Activated gamma-delta T cell (primary cell): ENCODE measurements at places on chromosomes 6 and 20.

DNA sequence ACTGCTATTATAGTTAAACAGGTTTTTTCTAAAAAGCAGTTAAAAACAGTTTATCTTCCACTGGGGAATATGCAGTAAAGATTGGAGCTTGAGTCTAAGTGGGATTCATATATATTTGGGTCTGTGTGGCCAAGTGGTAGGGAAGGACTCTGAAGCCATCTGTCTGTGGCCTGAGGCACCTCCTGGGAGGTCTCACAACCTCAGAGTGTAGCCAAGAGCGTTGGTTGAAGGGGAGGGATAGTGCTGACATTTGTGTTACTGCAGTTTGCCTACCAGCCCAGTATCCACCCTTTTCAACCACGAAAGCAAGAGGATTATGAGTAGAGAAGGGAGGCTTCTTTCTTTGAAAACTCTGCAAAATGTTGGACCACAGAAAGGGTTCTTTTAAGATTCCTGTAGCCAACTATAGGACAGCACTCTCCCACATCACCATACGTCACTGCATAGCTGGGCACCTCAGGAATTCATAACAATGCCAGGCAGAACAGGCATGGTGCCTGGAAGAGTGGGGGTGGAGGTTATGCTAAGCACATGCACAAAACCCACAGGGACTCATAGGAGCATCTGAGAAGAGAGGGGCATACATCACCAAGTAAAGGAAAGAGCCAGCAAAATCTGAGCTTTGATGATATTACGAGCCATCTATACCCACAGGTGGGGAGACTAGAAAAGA lies 90.5 kb upstream of the HEY2 start:
- DNase-seq, result no peak

- no peak for DNase-seq
Measured at GRCh38 chr20:58072695-58073671, 155.5 kb downstream of the ANKRD60 start.

GRCh38 chr6:57421503-57421902 lies 104.1 kb downstream of the PRIM2 start:
- DNase-seq, result no peak

GRCh38 chr6:52180787-52181558 lies 5.2 kb upstream of the IL17A start:
- no peak for DNase-seq

DNA sequence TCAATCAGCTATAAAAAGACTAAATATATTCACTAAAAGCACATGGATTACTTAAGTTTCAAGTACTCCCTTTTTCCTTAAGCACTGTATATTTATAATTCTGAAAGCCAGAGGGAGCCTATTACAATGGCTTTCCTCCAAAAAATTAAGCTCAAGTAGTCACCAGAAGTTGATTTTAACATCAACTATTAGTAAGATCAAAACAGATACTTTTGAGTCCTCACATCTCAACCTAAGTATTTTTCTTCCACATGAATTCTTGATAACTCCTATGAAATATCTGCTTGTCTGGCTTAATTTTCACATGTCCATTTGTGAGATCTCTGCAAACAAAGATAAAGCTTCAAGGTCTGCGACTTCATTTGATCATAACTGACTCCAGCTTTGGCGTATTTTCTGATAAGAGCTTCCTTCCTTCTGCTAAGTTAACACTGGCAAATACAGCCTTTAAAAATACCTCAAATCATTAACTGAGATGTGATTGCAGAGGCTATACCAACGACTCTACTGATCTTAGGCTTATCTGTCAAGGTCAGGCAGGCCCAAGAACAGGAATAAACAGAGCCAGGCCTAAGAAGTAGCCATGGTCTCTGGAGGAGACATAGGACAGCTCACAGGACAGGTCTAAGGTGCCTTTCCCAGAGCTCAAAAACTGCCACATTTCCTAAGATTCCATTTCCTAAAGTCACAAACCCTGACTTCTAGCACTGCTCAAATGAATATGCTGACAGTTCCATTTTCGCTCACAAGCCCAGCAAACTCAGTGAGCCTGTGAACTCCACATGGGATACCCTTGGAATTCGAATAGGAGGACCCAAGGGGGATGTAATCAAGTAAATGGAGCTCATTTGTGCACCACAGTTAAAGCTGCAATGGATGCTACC lies 10.0 kb downstream of the SNX5 start:
- DNase-seq, result no peak

DNA sequence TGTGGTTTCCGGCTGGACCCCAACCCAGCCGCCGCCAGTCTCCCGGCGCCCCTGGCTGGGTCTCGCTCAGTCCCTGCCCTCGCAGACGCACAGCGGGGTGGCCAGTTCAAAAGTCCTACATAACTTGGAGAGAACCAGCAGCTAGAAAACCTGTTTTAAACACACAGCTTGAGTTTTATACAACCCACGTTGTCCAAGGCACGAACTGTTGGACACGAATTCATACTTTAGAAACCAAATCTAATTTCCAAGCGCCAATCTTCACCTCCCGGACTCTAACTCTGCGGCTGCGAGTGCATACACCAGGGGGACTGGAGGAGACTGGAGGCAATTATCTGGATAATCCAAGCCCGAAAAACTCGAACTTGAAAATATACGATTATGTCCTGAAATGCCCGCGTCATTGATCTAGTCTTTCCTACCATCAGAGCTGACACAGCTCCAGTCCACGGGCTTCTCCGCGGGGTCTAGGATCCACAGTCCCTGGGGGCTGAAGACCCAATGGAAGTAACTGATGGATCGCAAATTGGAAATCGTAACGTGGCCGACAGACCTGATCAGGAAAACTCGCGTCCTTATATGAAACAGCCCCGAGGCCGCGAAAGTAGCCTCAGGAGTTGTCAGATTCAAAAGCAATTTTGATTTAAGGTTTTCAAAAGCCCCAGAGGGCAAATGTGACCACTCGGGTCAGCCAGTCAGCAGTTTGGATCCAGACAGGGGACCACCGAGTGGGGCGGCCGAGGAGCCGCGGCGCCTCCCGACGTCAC lies 843 bp upstream of the HEY2 start:
- DNase-seq, result no peak

DNA sequence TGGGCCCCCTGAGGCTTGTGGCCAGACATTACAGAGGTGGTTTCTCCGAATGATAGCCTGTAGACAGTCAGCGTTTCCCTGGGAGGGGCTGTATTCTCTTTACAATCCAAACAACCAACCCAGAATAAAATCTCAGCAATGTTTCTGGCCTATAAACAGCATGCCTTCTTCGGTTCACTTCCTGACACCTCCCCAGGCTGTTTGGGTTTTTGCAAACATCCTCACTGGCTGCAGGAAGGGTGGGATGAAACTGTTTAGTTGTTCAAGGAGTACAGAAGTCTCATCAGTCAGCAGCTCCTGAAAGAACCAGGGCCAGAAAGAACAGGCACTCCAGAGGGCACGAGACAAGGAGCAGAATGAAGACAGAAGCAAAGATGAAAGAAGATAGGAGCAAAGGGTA lies 350.0 kb downstream of the QKI start:
- DNase-seq, result no peak

GRCh38 chr6:71967436-71967835 lies 81.1 kb downstream of the RIMS1 start:
- no peak for DNase-seq

GRCh38 chr6:142823256-142823902 lies 121.6 kb downstream of the HIVEP2 start:
- no peak for DNase-seq

DNA sequence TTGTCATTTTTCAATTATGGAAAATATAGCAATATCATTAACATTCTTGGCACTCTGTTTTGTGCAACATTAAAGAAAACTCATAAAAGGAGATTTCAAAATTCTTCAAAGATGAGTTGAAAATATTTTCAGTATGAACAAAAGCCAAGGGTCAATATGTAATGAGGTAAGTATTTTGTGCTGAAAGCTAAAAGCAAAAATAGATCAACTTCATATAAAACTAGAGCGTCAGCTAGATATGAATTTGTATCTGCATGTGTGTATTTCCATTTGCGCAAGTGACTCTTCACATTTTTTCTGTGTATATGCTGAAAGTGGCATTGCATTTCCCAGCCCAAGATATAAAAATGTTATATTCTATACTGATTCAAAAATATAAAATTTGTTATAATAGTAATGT lies 492.1 kb upstream of the EYS start:
- no peak for DNase-seq

GRCh38 chr6:142903812-142904211 lies 41.2 kb downstream of the HIVEP2 start:
- DNase-seq, result no peak

DNA sequence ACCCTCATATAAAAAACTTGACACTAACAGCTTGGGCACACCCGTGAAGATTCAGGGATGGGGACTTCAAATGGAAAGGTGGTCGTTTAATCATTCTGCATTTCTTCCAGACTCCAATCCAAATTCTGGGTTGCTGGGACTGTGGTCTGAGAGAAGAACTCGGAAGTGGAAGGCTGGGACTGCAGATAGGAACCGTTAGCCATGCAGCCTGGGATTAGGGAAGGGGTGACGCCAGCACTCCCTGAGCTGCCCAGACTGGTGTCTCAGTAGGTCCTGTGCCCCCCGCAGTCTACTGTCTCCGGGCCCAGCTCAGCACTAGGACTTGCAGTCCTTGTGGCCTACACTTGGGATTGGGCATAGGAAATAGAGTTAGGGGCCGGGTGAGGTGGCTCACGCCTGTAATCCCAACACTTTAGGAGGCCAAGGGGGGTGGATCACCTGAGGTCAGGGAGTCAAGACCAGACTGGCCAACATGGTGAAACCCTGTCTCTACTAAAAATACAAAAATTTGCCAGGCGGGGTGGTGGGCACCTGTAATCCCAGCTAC lies 511 bp upstream of the CLIC1 start:
- DNase-seq, result no peak

- DNase-seq, result no peak
Measured at GRCh38 chr6:5416250-5416649, 154.9 kb downstream of the FARS2 start.

DNA sequence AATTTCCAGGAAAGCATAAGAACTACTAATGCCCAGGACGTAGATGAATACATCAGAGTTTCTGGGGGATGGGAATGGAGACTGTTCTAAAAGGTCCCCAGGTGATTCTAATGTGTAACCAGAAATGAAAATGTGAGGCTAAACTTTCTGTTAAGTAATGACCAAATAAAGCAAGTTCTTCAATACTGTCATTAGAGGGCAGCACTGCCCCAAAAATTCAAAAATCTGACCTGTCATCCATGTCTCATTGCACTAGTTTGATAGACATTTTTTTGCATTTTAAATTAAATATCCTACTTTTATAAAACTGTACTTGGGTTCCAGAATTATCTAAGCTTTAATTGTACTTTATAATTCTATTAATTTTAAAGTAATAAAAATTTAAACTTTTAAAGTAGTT lies 94.9 kb downstream of the RFX6 start:
- no peak for DNase-seq

GRCh38 chr6:151009576-151009975 lies 144.1 kb downstream of the MTHFD1L start:
- no peak for DNase-seq

DNA sequence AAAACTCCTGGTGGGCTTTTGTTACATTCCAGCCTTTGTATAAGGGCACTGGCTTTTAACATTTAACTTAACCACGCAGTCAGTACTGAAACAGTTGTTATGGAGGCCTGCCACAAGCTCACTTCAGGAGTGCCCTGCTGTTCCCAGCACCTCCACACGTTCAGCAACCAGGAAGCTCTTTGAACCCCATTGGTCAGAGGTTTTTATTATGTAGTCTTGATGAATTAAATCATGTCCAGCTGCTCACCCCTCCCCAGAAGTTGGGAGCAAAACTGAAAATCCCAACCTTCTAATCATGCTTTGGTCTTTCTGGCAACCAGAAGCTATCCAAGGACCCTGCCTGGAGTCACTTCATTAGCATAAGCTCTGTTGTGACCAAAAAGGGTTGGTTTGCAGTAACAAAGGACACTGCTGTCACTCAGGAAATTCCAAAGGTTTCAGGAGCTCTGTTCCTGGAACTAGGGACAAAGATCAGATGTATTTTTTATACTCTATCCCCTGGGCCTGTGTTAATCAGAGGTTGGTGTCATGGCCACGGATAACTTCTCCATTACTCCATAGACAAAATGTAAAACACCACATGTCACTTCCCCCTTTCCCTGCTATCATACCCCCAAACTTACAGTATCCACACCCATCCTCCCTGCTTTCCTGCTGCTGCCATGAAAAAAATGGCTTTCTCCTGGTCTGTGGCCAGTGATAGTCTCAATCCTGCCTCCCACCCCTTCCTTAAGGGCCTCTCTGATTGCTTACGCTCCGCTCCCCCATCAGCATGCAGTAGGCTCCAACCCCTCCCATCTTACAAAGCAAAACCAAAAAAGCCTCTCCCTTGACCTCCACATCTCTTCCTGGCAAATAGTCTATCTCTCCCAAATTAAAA lies 3.1 kb downstream of the ARMC12 start:
- no peak for DNase-seq

- no peak for DNase-seq
Measured at GRCh38 chr6:100001915-100002388, 7.9 kb upstream of the MCHR2 start.

DNA sequence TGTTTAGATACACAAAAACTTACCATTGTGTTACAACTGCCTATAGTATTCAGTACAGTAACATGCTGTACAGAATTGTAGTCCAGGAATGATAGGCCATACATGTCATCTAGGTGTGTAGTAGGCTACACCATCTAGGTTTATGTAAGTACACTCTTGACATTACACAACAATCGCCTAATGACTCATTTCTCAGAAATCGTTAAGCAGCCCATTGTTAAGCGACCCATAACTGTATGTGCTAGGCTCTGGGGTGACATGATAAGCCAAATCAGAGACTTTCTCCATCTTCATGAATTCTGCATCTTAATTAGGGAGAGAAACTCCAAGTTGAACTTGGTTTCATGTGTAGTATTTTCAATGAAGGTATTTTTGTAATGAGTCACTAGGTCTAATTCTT lies 17.2 kb downstream of the STK35 start:
- DNase-seq, result no peak

- DNase-seq, result no peak
Measured at GRCh38 chr20:48831718-48832404, 4.1 kb upstream of the PREX1 start.

GRCh38 chr6:40962241-40962640 lies 76.8 kb downstream of the UNC5CL start:
- no peak for DNase-seq

DNA sequence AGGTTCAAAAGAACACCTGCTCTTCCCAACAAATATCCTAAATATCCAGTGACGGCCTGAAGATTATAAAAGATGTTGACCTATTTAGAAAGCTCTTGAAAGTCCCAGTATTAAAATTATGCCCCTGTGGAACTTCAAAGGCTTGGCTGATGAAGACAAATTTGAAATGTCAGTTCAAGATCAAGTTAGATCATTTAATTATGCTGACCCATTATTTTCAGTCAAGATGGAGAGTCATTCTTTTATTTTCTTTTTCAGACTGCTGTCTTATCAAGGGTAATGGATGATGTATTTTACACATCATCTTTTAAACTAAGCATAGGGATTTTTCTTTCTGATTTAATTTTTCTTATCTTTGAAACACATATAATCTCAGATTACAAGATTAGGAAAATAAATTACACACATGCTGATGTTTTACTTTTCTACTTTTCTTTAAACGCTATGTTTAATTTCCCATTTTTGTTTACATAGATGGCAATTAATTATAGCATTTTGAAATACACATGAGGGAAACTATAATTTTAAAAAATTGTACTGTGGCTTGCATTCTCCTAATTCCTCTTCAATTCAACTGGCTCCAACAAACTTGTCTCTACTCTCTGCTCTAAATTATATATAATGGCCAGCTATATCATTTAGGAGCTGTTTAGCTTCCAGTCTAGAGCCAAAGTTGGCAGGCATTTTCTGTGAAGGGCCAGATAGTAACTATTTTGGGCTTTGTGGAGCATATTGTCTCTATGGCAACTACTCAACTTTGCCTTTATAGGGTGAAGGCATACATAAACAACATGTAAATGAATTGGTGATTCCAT lies 123.7 kb downstream of the RCAN2 start:
- no peak for DNase-seq

- no peak for DNase-seq
Measured at GRCh38 chr6:82902290-82902689, 163.4 kb downstream of the UBE3D start.
